ENCODE measurements at places on chromosomes 11 and 22.

DNA sequence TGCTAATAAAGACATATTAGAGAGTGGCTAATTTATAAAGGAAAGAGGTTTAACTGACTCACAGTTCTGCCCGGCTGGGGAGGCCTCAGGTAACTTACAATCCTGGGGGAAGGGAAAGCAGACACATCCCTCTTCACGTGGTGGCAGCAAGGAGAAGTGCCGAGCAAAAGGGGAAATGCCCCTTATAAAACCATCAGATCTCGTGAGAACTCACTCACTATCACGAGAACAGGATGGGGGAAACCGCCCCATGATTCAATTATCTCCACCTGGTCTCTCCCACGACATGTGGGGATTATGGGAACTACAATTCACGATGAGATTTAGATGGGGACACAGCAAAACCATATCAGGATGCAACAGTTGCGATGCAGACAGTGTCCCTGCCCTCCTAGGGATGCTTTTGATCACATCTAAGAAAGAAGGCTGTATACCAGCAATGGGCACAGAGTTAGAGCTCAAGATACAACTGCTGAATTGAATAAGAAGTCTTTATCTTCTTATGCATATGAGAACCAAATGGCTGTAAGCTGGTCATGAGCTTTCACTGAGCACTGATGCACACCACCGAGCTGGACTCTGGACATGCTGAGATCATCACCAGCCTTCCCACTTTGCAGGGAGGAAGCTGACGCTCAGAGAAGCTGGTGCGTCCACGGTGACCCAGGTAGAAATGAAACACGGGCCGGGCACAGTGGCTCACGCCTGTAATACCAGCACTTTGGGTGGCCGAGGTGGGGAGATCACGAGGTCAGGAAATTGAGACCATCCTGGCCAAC, 255.2 kb downstream of the MN1 start:
- no peak for DNase-seq

GRCh38 chr11:44950031-44950624, 555 bp downstream of the TP53I11 start:
- no peak for DNase-seq

DNA sequence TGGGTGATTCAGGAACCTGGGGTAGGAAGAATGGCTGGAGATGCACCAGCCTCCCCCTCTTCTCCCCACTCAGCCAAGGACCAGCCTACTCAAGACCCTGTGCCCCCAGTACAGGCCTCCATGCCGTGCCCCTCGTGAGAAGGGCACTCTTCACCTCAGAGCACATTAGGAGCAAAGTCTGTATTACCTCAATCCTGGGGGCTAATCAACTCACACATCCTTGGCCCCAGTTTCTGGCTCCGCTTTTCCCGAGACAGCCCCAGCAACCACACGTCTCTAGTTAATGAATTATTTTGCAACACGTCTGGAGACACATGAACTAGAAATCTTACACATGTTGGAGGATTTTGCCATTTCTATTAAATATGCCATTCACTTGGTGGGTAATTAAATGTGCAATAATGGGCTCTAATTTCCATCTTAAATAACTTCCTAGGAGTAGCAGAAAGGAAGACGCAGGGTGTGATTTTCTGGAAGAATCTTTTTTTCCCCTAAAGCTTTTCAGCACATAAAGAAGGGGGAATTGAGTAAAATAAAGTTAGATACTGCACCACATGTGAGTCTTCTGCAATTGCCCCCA, 63.0 kb downstream of the TMPRSS5 start:
- DNase-seq, result no peak

DNA sequence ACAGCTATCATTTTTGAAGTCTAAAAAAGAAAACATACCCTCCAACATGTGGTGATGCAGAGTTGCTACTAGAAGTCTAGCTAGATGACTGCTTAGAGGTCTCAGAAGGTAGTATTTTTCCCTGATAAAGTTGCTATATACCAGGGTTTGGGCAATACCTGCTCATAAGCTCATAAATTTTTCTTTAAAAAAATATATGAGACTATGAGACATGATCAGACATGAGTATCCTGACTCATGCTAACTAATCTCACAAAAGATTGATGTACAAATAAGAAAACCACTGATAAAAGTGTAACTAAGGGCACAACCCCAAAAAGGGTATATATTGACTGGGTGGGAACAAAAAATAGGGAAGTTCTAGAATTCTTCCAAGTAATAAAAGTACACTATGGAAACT, 740.9 kb downstream of the METTL15 start:
- DNase-seq, result no peak

- DNase-seq, result no peak
Observed at GRCh38 chr11:74311352-74311926, at the start of gene P4HA3. Gene P4HA3 (minus strand): TSS chr11:74311640. CDS start chr11:74311611, 29 bp downstream.

DNA sequence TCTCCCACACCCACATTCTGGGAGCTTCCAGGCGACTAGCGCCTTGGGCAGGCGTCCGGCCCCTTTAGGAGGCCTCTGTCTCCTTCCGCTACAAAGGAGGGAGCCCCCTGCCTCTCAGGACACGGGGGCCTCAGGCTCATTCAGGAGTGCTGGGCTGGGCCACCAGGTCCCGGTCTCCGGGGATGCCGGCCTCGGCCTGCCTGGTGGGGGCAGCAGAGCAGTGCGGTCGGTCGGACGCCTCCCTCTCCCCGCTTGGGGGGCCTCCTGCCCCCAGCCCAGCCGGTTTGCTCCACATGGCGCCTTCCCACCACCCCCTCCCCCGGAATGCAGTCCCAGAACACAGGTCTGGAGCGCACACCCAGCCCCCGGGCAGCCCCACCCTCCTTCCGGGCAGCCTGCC, 21.9 kb downstream of the MRPL23 start:
- no peak for DNase-seq

DNA sequence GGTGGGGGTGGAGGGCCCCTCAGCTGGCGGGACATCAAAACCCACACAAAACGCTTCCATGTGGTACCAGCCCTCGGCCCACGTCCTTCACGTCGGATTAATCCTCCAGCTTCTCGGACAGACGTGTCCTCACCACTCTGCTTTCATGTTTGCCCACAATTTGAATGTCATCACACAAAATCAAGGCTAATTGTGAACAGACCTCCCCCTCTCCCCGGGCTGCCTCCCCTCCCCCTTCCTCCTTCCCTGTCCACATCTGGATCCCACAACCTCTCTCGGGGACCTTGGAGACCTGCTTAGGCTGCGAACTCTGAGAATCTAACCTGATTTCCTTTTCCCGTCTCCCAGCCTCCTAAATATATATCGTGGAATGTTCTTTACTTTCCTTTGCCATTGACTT, 262.9 kb downstream of the MN1 start:
- DNase-seq, result no peak

DNA sequence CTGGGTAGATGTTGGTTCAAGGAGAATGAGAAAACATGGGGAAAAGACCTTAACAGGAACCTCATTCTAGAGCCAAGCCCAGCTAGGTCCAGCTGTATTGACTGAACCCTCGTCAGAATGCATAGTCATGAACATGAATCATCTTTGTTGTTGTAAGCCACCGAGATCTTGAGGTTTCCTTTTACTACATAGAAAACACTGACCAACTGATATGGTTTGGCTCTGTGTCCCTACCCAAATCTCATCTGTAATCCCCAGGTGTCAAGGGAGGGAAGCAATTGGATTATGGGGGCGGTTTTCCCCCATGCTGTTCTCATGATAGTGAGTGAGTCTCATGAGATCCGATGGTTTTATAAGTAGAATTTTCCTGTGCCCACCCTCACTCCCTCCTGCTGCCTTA, 19.4 kb upstream of the PHOX2A start:
- DNase-seq, result no peak

DNA sequence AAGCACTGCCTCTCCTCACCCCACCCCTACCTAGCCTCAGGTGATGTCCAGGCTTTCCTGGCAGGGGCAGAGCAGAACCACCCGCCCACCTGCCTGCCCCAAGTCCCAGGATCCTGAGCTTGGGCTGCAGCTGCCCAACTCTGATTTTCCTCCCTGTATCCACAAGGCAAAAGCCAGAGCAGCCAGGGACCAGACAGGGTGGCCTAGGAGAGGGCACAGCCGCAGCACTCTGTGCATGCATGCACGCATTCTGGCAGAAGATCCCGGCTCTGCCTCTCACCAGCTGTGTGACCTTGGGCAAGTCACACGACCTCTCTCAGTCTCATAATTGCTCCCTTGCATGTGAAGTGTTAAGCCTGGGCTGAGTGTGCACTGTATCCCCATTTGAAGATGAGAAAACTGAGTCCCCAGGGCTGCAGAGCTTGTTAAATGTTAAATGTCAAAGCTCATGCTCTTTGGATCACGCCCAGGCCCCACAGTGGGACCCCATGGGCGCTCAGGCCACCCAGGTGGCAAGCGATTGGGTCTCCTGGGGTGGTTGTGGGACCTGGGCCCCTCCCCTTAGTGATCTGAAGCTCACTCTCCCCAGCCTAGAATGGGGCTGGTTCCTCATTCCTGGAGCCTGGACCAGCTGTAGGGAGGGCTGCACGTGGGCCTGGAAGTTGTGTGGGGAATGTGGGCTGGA, 2.8 kb upstream of the CARNS1 start:
- DNase-seq, result no peak

- DNase-seq, result no peak
Observed at GRCh38 chr11:123098990-123099389, 37.1 kb upstream of the HSPA8 start.

DNA sequence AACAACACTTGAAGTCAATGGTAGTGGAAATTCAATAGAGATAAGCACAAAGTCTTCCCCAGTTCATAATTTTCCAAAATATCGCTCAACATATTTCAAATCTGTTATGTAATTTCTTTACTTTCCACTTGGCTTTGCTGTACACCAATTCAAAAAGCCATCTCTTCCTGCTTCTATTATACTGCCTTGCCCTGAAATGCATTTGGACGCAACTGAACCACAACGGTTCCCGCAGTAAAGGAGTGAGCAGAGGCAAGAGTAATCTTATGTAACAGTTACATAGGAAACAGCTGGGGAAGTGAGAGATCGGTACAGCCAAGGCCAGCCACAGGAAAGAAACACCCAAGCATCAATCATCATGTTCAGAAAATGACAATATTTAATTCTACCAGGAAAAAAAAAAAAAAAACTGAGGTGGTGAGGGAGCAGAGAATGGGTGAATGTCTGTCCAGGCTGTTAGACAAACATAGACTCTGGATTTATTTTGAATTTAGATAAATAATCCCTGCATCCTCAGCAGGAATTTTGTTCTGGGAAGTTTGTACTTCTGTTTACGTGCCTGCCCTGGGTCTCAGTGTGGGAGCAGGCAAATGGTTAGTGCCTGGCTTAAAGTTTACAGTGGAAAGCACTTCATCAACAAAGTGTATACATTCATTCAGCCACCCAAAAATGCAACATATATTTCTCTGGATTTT, 392.2 kb downstream of the ETS1 start:
- DNase-seq, result no peak

DNA sequence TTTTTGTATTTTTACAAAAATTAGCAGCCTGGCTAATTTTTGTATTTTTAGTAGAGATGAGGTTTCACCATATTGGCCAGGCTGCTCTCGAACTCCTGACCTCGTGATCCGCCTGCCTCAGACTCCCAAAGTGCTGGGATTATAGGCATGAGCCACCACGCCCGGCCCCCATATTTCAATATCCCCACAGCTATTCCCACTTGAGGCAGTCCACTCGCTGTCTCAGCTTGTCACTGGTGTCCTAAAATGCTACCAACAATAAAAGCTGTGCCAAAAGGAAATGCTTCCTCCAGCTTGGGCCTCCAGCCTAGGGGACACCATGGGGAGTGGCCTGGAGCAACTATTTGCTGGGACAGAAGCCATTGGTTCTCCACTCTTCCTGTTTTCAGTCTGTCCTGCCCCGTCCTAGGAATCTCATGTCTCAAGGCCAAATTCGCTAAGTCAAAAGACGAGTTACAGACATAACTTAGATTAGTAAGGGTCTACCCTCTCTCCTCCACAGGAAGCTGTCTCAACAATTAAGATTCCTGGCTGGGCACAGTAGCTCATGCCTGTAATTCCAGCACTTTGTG, 7.3 kb upstream of the SPINDOC start:
- no peak for DNase-seq

DNA sequence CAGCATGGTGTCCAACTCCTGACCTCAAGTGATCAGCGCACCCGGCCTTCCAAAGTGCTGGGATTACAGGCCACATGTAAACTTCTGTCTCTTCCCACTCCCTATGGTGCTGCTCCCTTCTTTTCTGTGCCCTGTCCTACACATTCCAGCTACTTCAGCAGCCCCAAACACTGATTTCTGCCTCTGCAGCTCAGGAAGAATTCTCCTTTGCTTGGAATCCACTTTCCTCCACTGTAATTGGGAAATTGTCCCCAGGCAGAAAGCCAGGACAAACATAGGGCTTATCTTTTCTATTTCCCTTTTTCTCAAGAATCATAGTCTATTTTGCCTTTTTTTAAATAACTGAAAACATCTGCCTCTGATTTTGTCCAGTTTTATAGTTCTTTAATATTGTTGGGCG, 21.3 kb upstream of the DRG1 start:
- DNase-seq, result no peak

All from activated naive CD4-positive, alpha-beta T cell (primary cell).